ENCODE measurements at places on chromosomes 3 and 15.

GRCh38 chr3:183264268-183264667 lies 11.2 kb downstream of the B3GNT5 start:
- peak; percentile 64 for DNase-seq

DNA sequence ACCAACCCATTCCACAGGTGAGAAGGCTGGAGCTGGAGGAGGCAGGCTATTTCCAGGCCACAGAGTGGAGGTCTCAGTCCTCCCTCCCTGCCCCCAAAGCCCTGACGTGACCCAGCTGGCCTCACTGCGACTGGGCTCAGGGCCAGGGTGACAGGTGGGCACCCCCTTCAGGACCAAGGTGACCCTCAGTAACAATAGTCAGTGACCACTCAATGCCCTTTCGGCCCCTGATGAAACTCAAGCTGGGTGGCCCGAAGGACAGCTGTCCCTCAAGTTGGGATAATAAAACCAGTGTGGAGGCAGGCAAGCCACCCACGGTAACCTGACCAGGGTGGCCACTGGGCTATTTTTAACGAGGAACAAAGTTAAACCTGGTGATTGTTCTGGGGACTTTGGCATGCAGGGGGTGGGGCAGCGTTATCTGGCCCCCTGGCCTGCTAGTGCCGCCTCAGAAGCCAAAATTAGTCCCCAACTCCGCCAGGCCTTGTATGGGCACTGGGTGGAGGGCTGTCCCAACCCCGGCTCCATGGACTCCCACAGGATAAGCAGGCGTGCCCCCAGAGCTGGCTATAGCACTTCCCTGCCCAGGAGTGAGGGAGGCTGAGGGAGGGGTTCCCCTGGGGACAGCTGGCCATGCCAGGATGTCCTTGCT lies 1.1 kb downstream of the TNNC1 start:
- peak; percentile 27 for DNase-seq

DNA sequence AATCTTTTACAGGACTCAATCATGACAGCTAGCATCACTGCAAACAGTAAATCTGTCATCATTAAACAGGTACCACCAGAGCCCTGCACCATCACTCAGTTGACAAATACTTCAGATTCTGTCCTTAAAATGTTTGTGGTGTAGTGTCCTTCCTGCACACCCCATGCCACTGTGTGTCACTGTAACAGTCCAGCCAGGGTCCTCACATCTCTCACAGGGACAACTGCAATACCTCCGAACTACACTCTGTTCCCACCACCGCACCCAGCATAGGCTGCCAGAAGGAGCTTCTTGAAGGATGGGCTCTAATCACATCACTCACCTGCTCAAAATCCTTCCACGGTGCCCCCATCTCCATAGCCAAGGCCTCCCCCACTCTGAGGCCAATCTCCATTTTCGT lies 90.2 kb upstream of the FGF12 start:
- DNase-seq = no peak

DNA sequence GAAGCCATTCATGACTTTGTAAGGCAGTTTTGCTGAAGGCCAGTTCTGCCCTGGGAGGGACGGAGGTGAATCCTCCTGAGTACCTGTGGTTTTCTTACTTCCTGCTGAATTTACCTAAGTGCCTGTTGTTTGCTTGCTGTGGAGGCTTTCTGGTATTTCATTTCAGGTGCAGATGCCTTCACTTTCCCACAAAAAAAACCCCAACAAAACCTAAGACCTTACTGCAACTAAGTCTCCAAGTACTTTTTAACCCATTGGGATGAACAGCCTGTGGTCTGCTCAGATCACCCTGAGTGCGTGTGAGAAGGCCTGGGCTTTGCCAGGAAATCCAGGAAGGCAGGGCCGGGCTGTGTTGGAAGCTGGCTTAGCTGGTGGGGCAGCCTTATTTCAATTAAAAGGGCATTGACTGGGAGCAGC lies 65.3 kb downstream of the IGF1R start:
- peak; percentile 40 for DNase-seq

DNA sequence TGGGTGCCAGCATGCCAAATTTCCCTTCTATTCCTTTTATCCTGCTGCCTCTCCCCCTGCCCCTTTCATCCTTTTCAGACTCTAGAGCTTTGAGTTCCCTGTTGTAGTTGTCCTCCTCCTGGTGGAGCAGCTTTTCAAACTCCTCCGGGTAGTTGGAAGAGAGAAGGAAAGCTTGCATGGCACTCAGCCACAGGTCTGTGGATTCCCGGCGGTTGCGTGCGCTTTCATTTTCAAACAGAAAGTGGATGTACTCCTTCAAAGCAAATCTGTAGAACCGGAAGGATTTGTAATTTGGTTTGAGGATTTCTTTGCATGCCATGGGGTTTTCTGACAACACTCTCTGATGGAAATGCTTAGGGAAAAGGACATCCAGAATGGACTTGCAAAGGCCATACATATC lies 68.1 kb upstream of the DCLK3 start:
- DNase-seq = no peak

GRCh38 chr3:51297333-51297732 lies 87.8 kb upstream of the MANF start:
- no peak for DNase-seq

All from mesendoderm (in vitro differentiated cells).